Umbilical cord (tissue), 2 donors: ENCODE measurements at places on chromosomes 5 and 9.

GRCh38 chr9:124457079-124457886 lies 7.0 kb downstream of the ADGRD2 start:
- DNase-seq: no peak

DNA sequence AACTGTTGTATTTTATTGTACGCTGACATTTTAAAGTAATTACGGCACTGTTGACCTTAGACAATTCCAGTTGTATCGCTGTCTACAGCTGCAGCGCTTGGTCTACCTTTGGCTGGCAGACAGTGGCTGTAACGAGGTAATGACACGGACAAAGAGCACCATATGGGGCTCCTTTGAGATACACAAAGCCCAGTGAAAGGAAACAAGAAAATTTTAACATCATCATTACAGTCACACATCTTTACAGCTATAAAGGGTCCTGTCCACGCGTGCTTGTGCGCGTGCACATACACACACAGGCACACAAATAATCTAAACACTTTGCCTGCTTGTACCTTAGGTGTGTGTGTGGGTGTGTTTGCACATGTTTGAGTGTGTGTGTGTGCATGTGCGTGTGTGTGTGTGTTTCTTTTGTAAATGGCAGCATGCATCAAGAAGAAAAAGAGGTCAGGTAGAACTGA lies 946.0 kb downstream of the NR2F1-AS1 start:
- no peak for DNase-seq

- DNase-seq: no peak
These were observed 126.8 kb downstream of the GCNT1 start for GRCh38 chr9:76585487-76586389.

DNA sequence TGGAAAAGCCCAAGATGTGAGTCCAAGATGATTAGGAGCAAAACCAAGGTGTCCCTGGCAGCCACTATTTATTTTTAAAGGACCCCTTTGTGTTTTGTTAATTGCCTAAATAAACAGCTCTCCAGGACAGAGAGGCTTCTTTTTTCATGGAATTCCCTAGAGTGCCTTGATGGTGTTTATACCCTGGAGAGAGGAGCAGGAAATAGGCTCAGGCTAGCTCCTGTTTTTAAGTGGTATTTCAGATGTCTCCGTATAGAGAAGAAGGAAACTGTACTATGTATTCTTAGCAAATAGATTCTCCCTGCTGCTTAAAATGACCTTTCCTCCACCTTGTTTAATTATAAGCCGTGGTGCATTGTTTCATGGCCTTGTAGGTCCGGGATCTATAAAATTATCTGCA lies 292.4 kb downstream of the CD180 start:
- no peak for DNase-seq

DNA sequence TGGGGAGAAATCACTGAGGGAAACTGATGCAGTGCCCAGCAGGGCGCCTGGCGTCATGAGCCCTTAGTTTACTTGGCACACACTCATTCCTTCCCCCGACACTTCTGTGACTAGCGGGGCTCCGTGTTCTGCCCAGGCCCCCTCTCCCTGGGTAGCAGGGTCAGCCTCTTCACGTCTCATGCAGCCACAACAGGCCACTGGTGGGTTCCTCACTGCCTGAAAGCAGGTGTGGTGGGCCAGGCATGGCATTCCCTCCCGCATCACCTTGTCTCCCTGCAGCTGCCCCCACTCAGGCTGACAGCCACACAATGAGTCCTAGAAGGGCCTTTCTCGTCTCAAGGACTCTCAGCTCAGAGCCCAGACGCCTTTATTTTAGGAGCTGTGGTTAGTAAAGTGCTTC lies 51.1 kb upstream of the CPLX2 start:
- no peak for DNase-seq

GRCh38 chr9:129643706-129644105 lies 1.8 kb upstream of the ASB6 start:
- no peak for DNase-seq

DNA sequence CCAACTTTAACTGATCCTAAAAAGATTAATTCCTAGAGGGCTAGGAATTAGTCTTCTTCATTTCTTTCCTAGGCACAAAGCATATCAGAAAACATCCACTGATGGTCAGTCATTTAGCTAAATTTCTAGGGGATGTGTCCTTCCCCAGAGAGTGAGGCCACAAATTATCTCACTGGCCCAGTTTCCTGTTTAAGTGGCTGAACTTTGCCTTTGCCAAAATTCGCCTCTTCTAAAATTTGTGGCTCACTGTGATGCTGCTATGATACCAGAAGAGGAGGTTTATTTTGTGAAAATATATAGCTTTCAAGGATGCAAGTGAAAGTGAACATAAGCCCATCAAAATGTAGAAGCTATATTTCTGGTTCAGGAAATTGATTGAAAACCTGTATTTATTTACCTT lies 98.1 kb upstream of the FER start:
- DNase-seq: no peak
